ENCODE measurements at places on chromosomes 5 and 9.

DNA sequence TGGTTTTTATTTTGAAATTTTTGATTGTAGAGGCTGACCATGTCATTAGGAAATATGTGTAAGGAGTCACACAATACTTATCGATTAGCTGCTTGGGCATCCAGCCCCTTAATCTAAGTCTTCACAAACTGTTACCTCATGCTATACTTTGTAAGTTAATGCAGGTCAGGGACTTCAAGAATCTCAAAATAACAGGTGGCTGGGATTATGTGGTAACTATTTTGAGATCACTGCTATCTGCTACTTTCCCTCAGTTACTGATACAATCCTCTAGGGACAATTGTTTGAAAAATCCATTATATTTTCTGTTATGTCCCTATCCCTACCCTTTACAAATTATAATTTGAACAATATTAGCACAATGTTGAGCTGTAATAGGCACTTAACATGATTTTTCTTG lies 21.7 kb downstream of the FTMT start:
- DNase-seq = no peak

DNA sequence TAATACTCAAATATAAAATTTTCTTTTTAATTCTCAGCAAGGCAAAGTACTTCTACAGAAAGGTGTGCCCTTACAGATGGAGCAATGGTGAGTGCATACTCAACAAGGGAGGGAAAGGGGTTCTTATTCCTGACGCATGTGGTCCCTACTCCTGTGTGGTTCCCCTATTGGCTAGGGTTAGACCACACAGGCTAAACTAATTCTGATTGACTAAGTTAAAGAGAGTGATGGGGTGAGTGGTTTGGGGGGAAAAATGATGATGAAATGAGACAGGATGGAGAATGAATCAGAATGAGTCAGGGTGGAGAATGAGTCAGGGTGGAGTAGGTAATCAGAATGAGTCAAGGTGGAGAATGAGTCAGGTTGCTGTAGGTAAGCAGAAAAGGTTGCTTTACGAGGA lies 22.9 kb upstream of the HMGCS1 start:
- DNase-seq = no peak

- peak; percentile 48 for DNase-seq
These were observed 21.5 kb downstream of the MVB12B start for GRCh38 chr9:126347911-126348760.

DNA sequence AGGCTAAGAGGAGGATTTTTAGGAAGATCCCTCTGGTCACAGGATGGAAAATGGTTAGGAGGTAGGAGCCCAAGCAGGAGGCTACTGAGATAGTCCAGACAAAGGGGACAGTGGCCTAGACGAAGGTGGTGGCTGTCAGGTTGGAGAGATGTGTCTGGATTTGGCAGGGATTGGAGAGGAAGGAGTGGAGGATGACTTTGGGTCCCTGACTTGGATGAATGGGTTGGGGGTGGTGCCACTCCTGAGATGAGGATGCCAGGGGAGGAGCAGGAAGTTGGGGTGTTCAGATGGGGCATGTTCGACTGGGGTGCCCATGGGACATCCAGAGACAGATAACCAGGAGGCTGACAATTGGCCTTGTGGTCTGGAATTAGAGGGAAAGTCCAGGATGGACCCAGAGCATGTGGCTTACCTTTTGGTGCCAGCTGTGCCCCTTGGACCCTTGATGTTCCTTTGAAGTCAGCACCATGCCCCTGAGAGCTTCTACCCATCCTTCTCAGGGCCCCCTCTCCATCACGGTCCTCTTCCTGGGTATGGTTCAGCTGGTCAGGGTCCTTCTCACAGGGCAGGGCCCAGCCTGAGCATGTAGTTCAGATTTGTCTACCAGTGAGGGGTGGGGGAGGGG lies 15.1 kb upstream of the IGFBPL1 start:
- no peak for DNase-seq

- no peak for DNase-seq
These were observed 66.2 kb downstream of the ACTBL2 start for GRCh38 chr5:57416278-57416994.

GRCh38 chr5:88558366-88558765 lies 289.7 kb upstream of the TMEM161B start:
- DNase-seq = no peak

DNA sequence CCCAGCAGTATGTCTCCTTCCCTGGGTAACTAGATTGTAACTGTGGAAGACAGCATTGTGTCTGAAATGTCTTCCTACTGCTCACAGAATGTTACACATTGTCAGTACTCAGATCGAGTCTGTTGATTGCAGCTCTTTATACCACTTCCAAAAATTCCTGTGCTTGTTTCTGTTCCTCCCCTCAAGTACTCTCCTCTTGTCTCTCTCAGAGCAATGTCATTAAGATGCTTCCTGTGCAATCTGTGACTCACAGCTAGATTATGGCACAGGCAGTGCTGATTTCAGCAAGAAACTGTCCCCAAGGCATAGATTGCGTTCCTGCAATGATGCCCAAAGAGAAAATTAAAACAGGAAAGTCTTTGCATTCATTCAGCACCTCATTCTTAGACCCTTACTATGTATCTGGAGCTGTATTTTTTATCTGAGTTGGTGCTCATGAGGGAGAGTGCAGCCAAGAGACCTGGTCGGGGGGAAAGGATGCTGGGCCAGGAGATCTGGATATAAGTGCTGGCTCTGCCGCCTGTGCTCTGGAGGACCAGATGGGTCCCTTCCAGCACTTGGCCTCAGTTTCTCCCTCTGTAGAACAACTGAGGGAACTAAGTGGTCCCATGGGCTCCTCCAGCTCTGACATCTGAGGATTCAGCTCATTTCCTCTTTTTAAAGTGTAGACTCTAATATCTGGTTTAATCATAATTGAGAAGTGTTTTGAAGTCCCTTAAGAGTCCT lies 40.8 kb upstream of the GNPDA1 start:
- peak; percentile 22 for DNase-seq

GRCh38 chr9:87199278-87199677 lies 252.0 kb upstream of the GAS1 start:
- no peak for DNase-seq

DNA sequence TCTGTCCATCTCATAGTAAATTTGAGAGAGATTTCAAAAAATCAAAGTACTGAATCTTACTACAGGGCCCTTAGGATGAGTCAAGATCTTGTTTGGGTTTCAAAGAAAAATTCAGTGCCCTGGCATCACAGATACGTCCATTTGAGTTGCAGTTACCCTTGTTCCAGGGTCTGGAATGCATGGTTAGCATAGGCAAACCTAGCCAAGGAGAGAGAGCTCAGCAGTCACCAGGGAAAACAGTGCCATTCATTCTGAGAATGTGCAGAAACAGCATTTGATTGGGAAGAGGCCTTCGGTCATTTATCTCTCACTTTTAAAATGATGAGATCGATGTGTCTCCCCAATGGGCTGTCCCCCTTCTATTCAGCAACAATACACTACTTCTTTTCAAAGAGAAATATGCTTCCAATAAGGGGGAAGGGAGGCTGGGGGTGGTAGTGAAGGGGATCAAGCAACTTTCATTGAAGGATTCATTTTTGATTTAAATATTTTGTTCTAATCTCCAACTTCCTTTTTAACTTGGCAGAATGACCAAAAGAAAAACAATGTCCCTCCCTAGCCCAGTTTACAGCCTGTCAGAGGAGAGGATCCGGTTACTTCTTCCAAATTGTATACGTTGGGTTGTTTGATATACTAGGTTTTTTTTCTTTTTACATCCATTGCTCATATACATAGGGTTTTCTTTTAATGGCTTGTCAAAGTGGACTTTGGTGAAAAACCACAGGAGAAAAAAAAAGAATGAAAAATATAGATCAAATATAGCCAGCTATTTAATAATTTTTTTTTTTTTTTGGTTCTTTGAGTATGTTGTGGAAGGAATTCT lies 491.1 kb downstream of the CCDC171 start:
- DNase-seq = no peak

DNA sequence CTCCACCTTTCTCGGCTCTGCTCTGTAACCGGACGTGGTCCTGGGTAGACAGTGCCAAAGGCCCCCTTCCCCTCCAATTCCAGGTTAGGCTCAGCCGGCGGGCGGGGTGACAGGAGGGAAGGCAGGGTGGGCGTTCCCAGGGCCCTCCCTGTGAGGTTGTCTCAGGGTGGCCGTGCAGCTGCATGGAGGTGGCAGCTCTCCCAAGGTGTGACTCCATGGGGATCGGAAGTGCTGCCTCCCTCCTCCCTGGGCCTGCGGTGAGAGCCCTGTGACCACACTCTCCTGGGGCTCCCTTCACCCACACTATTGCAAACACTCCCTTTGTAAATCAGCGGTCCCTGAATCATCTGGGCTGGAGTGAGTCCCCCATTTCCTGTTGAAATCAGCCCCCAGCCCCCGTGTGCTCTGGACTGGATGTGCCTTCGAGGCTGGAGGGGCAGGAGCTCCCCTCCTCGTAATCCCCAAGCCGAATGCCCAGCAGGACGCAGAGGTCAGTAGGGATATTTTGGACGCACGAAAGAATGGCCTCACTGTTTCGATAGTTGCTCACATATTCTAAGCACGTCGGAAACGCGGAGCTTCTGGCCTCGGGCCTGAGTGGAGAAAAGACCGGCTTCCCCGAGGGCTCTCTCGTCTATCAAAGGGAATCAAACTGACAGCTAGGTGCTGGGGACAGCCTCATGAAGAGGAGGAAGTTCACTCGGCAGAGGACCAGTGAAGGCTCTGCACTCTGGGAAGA lies 107.6 kb upstream of the COL5A1 start:
- DNase-seq = no peak

DNA sequence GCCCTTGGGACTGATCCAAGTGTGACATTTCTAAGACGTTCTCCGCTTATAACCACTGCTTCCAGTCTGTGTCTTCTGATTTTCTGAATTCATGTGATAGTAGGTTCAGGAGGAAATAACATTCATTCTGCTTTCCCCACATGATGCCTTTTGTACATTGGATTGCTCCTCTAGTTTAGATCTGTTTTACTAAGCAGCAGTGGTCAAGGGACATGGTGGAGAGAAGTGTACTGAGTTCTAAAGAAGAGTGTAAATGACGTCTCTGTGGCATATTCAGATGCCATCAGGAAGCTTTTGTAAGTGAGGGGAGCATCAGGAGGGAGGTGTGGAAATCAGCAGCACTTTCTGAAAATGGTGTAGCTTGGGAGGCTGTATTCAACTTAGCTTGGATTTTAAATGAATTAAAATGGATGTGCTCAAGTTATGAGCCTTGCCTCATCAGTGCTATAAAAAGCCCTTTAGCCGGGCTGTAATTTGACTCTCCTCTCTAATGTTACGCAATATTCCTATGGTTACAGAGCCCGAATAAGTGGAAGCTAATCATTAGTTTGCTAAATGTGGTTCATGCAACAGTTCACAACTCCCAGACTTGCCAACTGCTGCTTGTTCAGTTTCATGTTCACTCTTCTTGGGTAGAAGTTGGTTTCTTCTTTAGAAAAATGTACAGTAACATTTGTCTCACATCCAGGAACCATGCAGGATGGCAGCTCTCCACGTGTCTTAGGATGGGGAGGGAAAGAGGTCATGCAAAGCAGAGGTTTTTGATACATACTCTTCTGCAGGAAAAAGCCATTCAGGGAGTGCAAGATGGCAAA lies 281.3 kb downstream of the ARHGAP26 start:
- DNase-seq = no peak

GRCh38 chr9:133290751-133291302 lies 15.8 kb upstream of the ABO start:
- no peak for DNase-seq

DNA sequence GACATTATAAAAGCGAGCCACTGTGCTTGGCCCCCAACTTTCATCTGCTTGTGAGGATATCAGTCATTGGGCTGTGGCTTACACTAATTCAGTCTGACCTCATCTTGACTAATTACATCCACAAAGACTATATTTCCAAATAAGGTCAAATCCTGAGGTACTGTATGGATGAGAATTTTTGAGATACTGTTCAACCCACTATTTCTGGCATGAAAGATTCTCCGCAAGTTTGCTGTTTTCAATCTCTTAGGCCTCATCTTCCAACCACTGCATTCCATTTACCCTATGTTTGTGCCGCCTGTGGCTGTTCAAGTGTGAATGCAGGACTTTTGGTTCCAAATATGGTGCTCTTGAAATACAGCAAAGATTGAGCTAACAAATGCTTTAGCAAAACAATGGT lies 400.9 kb upstream of the SGCD start:
- no peak for DNase-seq

Measured in NT2/D1 (cell line).